Activated naive CD4-positive, alpha-beta T cell (primary cell): ENCODE measurements at places on chromosomes 2 and 18.

DNA sequence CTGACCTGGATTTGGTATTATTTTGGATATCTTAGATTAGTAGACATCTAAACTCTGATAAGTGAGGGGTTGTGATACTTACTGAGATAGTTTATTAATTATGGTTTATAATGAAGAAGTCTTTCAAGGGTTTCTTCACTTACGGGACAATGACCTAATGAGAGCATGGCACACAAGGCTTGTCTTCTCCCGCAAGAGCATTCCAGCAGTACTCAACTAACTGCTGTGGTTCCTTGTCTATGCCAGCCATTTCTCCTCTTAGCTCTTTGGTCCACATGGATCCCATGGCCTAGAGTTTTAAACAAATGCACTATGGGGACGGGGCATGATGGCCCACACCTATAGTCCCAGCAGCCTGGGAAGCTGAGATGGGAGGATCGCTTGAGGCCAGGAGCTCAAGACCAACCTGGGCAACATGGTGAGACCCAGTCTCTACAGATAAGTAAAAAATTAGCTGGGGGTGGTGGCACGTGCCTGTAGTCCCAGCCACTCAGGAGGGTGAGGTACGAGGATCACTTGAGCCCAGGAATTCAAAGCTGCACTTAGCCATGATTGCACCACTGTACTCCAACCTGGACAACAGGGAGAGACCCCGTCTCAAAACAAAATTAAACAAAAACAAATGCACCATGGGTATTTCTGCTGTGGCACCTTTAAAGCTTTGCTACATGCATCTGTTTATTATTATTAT is 161.7 kb upstream of the MYCN start:
- no peak for DNase-seq

- no peak for DNase-seq
Observed at GRCh38 chr2:153912798-153913396, 41.2 kb downstream of the GALNT13 start.

- DNase-seq = no peak
Observed at GRCh38 chr2:6372317-6372901, 493.3 kb downstream of the CMPK2 start.

GRCh38 chr2:162635706-162636105 is 202.9 kb downstream of the KCNH7 start:
- no peak for DNase-seq

- no peak for DNase-seq
Observed at GRCh38 chr2:31213601-31214443, 3.5 kb downstream of the CAPN14 start.

DNA sequence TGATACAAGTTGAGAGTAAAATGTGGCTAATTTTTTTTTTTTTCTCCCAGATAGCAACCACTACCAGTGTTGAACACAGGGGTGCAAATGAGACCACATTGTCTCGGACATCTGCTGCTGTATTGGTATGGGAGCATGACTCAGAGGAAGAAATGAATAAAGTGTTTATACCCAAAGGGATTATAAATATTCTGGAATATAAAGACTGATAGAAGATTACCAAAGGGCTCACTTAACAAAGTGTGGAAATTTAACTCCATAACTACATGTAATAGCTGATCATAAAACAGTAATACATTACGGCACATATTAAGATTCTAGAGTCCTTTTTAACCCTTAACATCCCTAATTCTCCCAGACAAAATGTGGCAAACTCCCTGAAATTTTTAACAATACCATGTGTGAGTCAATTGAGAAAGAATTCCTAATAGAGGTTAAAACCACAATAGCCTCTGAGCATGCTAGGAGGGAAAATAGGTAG is 1023.0 kb upstream of the ACVR2A start:
- DNase-seq = no peak

DNA sequence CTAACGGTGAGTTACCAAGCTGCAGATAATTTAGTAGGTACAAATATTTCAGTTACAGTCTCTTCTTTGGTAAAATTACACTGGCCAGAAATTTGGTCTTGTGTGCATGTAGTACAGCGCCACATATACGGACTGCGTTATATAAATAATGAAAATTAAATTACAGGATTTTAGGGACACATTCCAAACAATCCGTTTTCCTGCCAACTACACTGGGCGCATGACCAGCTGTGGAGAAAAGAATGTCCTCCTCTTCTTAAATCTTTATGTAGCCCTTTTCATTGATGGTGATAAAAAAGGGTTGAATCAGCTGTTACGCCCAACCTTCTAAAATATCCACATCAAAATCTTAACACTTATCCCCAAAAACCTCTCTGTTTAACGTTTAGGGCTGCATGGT is 37.5 kb downstream of the TCF4 start:
- no peak for DNase-seq

GRCh38 chr2:177568893-177569292 is 176.3 kb downstream of the AGPS start:
- DNase-seq = no peak

DNA sequence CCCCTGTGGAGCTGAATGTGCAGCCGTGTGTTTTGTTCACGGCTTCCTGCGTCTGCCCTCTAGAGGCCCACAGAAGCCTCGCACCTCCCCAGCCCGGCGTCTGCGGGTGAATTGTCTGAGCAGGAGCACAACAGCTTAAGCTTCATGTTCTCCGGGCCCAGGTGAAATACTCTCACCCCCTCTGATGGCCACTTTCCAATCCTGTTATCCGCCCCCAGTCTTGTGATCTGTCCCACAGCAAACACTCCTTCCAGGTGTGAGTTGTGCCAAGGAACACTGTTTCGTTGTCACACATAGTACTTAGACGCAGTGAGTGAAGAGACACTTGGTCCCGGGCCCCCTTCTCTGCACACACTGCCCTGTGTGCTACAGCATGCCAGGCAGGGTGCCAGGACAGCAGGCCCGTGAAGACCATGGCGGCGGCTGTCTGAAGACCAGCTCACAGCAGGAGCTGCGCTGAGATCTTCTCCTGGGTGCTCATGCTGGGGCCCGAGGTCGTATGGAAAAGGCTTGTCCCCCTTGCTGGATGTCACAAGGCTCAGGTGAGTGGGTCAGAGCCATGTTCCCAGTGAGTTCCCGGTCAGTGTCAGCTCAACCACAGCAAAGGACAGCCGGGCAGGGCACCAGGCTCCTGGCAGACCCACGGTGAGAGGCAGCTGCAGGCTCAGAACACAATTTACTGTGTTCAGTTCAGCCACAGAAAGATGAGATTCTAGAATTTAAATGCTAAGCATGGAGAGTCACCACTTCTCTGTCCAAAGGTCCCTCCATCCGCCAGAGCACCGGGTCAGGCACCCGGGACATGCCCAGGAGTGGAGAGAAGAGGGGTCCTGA is 6.8 kb upstream of the PXDN start:
- DNase-seq = no peak

- no peak for DNase-seq
Observed at GRCh38 chr2:176088048-176088936, 4.2 kb upstream of the HOXD13 start.

DNA sequence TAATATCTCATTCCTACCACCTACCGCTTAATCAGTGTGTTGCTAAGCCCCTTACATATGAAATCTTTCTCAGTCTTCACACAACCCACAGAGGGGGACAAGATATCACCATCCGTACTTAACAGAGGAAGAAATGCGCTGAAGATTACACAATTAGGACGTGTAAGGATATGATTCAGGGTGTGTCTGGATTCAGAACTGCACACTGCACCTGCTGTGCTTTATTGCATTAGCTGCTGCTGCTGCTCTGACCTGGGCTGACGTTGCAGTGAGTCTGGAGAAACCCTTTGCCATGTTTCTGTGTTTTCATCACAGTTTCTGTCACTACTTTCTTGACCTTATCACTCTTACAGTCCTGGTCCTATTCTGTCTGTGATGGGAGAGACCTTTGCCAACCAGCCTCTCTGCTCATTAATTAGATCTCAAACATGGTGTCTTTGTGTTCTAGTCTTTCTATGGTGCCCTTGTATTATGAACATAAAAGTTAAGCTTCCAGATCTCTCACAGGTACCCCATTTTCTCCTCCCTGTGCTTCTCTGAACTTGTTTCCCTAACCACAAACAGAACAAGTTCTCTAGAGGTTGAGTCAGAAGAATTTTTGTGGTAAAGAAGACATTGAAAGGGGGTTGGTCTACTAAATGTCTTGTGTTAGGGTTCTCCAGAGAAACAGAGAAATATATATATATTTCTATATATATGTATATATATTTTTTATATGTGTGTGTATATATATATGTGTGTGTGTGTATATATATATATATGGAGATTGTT is 92.9 kb upstream of the CYP1B1 start:
- DNase-seq = no peak

DNA sequence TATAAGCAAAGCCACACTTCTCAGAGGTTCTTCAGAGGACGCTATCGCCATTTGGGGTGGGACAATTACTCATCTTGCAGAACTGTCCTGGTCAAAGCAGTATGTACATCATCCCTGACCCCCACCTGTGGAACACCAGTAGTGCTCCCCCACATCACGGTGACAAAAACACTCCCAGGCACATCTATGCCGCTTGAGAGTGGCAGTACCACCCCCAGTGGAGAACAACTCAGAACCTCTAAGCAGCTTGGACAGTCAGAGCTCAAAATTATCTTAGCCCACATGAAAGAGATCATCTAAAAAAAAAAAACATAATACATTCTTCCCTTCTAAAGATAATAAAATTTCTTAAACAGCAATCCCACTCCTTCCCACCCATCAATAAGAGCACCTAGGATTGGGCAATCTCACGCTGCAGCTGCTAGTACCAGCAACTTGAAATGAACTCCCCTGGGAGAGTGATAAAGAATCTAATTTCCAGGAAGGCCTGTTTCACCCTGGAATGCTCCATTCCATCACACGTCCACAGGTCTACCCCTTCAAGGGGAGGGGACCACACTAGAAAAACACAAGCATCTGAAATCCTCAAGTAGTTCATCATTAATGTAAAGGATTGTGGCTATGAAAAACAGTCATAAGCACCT is 31.7 kb downstream of the LRP2 start:
- DNase-seq = no peak

DNA sequence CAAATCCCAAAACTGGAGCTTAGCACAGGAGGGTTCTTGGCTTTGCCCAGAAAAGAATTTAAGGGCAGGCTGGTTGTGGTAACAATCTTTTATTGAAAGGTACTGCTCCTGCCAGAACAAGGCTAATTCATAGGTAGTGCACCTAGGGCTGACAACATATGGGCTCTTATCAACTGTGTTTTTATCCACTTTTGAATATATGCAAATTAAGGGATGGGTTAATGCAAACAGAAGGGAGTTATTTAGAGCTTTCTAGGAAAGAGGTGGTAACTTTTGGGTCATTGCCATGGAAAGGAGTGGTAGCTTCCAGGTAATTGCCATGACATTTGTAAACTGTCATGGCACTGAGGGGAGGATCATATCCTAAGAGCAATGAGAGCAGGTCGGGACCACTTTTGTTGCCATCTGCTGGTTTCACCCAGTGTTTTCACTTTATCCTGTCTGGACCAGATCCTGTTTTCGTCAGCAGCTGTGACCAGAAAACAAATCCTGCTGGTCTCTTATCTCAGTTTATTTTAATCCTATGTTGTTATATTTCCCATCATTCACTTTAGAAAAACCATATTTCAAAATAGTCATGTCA is 981 bp downstream of the C2orf66 start:
- DNase-seq = no peak
